ENCODE measurements at places on chromosomes 16 and 17. TPM values are rescaled to one million over a fixed set of nuclear protein-coding genes. Genes with fewer than 3 reads are reported as not detected.

The MYOCD gene
- 7.9 TPM for total RNA-seq

The ASB16 gene
- total RNA-seq, result 2.4 TPM

The ITGA2B gene
- total RNA-seq, result 9.0 TPM

The SMIM5 gene
- total RNA-seq, result 3.5 TPM

The DPEP3 gene
- total RNA-seq, result not detected

The CES3 gene
- 0.77 TPM for total RNA-seq

The TMEM204 gene
- total RNA-seq, result 9.6 TPM

The PRSS8 gene
- 6.2 TPM for total RNA-seq

The TBX21 gene
- total RNA-seq, result 1.5 TPM
